ENCODE measurements at places on chromosomes 16 and 17. TPM values are rescaled to one million over a fixed set of nuclear protein-coding genes. Genes with fewer than 3 reads are reported as not detected.

SPATA22 gene
- 0.81 TPM for total RNA-seq

LGALS3BP gene
- total RNA-seq, result 269 TPM

WNT3 gene
- total RNA-seq, result not detected

LDHD gene
- 0.20 TPM for total RNA-seq

PDIA2 gene
- total RNA-seq, result not detected

SMIM36 gene
- total RNA-seq, result not detected

PSME3IP1 gene
- total RNA-seq, result 115 TPM

MT1F gene
- 19.6 TPM for total RNA-seq

CYGB gene
- not detected for total RNA-seq

ARSG gene
- total RNA-seq, result 13.8 TPM

TBC1D28 gene
- not detected for total RNA-seq

CHST6 gene
- total RNA-seq, result not detected

LAT gene
- 365 TPM for total RNA-seq

AXIN2 gene
- total RNA-seq, result 12.7 TPM

CHD9NB gene
- 0.27 TPM for total RNA-seq

CHST5 gene
- not detected for total RNA-seq

DNAAF8 gene
- total RNA-seq, result 0.40 TPM

SRL gene
- total RNA-seq, result not detected
